NCI-H446 (cell line): ENCODE measurements at places on chromosomes 6 and 20.

DNA sequence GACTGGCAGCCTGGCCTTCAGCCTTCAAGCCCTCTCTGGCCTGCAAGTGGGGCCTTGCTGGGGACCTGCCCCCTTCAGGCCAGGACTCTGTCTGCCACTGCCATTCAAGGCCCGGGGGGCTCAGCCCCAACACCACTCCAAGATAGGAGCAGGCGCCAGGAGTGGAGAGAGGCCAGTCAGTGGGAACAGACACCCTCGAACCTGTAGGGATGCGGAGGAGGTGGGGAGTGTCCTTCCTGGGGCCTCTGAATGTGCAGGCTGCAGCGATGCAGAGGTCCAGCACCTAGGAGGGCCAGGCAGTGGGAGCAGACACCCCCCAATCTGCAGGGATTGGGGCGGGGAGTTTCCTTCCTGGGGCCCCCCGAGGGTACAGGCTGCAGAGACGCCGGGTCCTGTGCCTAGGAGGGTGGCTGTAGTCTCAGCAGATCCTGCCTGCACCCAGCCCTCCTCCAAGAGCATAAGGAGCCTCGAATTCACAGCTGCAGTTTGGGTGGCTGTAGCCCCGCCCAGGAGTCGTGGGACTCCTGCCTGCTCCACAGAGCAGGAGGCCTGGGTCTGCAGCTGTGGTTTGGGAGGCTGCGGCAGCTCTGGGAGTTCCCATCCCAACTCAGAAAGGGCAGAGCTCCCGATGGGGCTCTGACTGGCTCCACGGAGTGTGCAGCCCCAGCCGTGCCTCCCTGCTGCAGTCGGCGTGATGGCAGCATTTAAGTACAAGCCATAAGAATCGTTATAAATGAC, 33.1 kb downstream of the NR2E1 start:
- DNase-seq = no peak

DNA sequence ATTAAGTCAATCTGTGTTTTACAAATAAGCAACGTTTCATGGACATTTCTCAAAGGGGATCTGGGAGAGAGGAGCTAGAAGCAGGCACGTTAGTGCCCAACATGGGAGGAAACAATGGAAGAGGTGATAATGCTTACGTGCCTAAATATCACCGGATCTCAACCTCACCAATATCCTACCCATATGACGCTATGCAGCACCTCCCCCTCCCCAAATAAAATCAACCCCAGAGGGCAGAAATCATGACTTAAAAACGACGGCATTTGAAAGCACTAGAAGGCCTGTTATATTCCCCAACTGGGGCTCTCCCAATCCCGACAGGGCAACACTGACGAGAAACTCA, 425 bp downstream of the HBS1L start:
- DNase-seq = no peak

DNA sequence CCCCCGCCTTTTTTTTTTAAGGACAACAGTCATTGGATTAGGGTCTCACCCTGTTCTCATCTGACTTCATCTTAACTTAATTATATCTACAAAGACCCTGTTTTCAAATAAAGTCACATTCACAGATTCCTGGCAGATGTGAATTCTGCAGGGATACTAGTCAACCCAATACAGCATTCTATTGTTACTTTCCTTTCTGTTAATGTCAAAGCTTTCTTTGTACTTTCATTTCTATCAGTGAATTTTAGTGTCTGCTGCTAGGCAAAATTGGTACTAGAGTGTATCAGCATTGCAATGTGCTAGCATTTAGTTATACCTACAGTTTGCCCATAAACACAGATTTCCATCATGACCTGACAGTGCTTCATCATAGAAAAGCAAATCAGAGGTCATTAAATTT, 281.9 kb downstream of the CDKAL1 start:
- no peak for DNase-seq

DNA sequence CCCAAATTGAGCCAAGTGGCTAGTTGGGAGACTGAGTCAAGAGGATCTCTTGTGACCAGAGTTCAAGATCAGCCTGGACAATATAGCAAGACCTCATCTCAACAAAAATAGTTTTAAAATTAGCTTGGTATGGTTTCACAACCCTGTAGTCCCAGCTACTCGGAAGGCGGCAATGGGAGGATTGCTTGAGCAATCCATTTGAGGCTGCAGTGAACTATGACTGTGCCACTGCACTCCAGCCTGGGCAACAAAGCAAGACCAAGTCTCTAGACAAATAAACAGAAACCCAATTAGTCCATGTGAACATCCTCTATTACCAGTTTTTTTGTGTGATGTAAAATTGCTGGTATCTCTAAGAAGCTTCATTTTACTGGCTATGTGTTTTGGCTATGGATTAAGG, 106.2 kb downstream of the TULP4 start:
- no peak for DNase-seq

- DNase-seq = no peak
Measured at GRCh38 chr6:35026434-35027222, 114.5 kb downstream of the TCP11 start.

GRCh38 chr6:39792540-39793450, 619 bp downstream of the DAAM2 start:
- peak; percentile 13 for DNase-seq

DNA sequence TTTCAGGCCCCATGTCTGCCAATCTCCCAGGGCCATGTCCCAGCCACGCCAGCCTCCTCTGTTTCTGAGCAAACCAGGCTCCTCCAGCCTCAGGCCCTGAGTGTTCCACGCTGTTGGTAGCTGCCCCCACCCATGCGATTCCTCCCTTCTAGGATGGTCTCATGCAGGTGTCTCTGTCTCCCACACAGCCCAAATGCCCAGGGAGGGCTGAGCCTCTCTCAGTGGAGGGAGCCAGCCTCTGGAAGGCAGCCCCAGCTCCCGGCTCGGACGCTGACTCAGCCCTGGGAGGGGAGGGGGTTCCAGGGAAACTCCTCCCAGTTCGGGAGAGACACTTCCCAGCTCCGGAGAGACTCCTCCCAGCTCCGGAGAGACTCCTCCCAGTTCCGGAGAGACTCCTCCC, 122.9 kb upstream of the AFDN start:
- DNase-seq = no peak
